Naive thymus-derived CD8-positive, alpha-beta T cell (primary cell): ENCODE measurements at places on chromosomes 12 and 14.

DNA sequence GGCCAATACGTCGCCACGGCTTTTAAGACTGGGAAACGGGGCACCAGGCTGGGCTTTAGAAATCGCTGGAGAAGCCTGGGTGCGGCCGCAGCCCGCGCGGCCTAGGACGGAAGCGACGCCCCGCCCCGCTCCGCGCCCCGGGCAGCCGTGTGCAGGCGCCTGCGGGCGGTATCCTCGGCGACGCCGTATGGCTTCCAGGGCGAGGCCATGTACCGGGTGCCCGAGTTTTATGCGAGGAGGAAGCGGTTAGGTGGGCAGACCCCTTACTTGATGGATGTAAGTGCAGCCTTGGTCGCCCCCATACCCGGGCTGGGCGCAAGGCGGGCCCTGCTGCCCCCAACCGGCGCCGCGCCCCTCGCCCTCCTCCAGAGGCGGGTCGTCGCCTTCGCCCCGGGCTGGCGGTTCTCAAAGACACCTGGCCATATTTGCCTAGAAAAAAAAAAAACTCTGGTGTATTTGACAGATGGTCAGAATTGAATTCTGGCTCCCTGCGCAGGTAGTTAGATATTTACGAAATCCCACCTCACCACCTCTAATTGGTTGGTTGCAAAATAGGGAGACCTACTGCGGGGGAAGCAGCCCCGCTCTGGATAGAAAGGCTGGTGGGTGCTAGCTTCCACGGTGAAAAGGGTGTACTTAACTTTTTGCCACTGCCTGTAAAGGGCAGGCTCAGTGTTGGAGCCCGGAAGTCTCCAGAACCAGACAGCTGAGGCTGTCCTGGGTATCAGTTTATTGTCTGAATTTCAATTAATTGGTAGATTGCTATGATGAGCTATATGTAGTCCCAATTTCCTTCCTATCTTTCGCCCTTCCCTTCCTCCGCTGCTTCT, at the start of gene PPP1R36:
Gene PPP1R36 (plus strand): TSS at position 171 of the 830 bp plus-strand sequence. CDS start 37 bp downstream, at position 208.
- peak; percentile 17 for DNase-seq

DNA sequence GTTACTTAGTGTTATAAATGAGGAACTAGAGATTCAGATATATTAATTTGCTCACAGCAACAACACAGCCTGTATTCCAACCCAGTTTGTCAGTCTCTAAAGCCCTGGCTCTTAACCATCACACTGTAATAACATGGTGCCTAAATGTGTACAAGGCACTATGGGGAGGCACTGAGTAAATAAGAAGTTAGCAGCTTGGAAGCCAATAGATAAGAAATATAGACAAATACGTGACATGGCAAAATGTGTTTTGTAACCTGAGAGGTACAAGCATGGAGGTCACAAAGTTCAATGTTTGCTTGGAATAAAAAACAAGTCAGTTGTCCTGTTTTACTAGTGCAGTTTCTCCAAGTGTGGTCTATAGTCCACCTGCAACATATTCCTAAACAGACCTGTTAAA, 16.3 kb upstream of the SLCO1A2 start:
- no peak for DNase-seq

DNA sequence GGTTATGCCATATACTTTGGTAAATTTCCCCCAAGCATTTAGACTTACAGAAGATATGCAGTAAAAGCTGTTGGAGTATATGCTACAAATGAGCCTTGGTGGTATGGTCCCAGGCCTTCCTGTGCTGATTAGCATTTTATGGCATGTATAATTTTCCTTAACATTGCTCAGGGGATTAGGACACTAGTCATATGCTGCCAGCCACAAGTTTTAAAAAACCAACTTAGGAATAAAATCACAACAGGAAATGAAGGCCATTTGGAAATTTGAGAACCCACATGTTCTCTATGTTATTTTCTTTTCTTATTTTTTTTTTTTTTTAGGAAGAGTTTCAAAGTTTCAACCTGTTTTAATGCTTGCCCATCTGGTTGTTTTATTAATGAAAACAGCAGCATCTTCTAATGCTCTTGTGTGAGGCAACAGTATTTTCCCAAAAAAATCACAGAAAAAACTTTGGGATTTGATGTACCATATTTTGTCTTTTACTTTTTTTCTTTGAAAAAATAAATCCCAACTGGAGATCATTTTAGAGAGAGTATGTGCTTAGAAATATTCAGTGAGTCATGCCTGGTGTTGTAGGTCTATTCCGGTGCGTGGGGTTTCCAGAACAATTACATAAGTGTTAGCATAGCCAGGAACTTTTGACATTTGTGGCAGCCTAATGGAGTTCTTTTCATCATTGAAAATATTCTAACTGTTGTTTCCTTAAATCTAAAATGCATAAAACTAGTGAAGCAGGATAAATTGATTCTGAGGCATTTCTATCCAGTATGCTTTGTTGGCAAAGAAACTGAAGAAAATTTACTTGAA, 21.7 kb upstream of the DUSP6 start:
- DNase-seq, result no peak

DNA sequence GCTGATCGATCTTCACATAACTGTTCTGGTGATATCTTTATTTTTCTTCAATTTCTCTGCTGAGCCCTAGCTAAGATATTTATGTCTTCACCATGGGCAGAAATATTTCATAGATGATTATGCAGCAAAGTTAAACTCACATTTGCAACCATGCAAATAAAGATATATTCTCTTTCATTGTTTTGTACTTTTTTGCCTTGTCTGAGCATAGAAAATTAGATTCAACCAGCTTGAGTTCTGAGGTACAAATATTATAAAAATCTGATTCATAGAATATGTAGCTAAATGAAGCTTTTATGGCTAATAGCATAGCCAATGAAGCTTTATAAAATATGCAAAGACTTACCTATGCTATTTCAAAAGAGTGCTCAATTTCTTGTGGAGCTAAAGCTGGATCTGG, at the start of gene TAS2R13:
Gene TAS2R13 (minus strand): TSS at position 101 of the 400 bp plus-strand sequence. CDS start 264 bp downstream, outside the sequence.
- DNase-seq, result no peak

GRCh38 chr14:93538413-93538812, 107.7 kb downstream of the UNC79 start:
- no peak for DNase-seq

GRCh38 chr12:50162230-50162629, 4.9 kb downstream of the CERS5 start:
- no peak for DNase-seq

- no peak for DNase-seq
These were observed 305.0 kb downstream of the NELL2 start for GRCh38 chr12:44571006-44571550.

DNA sequence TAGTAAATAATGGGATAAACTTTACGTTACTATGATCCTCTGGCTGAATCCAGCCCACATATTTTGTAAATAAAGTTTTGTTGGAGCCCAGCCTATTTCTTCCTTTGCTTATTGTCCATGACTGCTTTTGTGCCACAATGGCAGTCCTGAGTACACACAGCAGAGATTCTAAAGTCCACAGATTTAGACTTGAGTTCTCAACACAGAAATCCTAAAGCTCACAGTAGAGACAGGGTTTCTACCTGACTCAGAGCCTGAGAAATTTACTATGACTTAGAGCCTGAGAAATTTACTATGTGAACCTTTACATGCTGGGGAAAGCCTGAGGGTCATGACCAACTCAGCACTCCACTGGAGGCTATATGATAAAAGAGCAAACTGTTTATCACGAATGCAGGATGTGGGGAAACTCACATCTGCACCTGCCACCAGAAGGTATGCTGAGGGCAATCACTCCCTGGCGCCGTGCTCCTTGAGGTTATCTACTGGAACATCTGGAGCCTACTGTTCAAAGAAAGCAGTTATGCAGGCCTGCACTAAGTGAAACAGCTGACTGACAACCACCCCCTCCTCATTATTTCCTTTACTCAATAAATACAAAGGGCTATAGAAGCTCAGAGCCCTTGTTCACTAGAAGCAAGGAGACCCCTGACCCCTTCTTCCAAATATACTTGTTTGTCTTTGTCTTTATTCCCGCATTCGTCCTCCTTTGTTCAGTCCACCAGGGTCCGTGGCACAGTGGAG, 52.6 kb upstream of the BICD1 start:
- no peak for DNase-seq

DNA sequence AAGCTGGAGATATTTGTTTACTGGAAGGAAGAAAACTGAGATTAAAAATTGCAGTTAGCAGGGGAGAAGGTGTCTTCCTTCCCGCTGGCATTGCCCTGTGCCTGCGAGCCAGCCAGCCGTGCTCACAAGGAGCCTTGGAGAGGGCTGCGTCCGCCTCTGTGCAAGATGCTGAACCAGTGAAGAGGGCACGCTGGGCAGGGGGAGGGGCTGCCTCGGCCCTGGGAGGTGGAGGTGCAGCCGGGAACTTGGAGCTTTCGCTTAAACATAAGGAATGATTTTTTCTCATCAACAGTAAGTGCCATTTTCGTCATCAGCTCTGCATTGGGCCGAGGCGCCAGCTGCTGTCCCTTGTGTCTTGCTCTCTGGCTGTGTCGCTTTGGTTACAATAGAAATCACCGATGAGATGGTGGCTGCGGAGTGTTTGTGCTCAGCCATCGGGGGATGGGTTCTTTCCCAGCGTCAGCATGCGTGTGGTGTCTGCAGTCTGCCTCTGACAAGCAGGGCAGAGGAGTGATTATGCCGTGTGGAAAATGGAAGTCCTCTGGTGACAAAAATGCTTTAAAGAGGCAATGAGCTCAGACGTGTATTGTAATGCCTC, 97.3 kb downstream of the ESR2 start:
- DNase-seq, result no peak

- DNase-seq, result no peak
These were observed 15.7 kb downstream of the DNAL1 start for GRCh38 chr14:73660511-73660910.

DNA sequence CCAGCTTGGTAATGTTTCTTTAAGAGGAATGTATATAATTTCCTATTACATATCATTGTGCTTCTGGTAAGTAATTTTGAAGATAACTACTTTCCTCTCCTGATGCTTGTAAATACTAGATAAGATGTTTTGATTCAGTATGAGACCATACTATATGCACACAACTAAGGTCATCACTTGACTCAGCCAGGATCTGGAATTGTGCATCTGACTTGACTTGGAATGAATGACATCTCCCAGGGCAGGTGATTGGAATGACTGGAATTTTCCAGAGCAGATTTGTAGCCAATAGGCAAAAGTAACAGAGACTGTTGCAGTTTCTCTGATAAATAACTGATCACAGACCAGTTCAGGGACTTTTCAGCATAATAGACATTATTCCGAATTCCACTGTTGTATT, 11.1 kb downstream of the BEST3 start:
- DNase-seq, result no peak

GRCh38 chr14:61229475-61229888, 51.7 kb downstream of the TMEM30B start:
- DNase-seq, result no peak

GRCh38 chr14:92768795-92769194, 20.4 kb upstream of the LGMN start:
- DNase-seq, result no peak

- no peak for DNase-seq
These were observed 6.7 kb downstream of the DDX47 start for GRCh38 chr12:12819752-12820311.

- DNase-seq, result no peak
These were observed 13.4 kb downstream of the BTBD6 start for GRCh38 chr14:105261781-105262180.

DNA sequence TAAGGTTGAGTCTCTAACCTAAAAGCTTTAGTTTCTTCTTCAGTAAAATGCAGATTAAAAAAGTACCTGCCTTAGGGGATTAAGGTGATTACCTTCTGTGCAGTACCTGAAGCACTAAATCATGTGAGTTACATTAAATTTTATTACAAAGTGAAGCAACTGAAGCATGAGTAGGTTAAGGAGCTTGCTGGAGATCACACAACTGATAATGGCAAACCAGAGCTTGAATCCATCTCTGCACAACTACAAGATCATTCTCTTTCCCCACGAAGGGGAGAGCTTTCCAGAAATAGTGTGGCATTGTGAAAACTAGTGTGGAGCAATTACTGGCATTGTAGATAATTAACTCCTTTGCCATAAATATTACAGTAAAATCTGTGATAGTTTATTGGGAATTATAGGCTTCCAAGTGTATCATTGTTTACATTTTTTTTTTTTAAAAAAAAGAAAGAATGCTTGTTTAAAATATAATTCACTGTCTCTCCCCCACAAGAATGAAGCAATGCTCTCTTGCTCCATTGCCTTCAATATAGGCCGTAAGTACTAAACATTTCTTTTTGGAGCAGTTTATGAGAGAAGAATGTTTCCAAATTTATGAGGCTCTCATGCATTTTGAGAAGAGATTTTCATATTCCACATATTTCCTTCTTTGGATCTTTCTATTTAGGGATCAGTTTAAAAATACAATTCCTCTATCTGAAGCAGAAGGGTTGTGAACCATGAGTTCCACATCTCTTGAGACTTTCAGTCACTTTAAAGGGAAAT, 20.5 kb downstream of the SLC38A2 start:
- no peak for DNase-seq

- DNase-seq, result no peak
These were observed 231.2 kb downstream of the PDZRN4 start for GRCh38 chr12:41419131-41419893.

GRCh38 chr12:65670775-65671174, 153.5 kb upstream of the HMGA2 start:
- no peak for DNase-seq

DNA sequence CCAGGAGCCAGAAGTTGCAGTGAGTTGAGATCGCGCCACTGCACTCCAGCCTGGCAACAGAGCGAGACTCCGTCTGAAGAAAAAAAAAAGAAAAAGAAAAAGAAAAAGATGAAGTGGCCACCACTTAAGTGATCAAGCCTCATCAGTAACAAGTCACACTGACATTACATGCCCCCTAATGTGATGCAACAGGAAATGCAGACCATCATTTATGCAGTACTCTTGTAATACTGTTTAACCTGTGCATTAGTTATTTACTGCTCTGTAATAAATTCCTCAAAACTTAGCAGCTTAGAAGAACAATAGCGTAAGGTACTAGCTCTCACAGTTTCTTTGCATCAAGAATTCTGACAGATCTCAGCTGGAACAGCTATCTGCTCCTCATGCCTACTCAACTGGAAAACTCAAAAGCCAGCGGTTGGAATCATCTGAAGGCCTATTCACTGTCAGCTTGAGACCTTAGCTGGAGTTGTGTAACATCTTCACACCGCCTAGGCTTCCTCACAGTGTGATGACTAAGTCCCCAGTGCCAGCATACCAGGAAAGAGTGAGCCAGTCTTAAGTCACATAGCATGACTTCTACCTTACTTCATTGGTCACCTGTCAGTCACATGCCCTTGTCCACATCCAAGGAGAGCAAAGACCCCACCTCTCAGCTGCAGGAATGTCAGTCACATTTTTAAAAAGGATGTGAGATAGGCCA, 31.5 kb downstream of the EPS8 start:
- DNase-seq, result no peak

- no peak for DNase-seq
These were observed 4.3 kb downstream of the INF2 start for GRCh38 chr14:104693482-104694431.

DNA sequence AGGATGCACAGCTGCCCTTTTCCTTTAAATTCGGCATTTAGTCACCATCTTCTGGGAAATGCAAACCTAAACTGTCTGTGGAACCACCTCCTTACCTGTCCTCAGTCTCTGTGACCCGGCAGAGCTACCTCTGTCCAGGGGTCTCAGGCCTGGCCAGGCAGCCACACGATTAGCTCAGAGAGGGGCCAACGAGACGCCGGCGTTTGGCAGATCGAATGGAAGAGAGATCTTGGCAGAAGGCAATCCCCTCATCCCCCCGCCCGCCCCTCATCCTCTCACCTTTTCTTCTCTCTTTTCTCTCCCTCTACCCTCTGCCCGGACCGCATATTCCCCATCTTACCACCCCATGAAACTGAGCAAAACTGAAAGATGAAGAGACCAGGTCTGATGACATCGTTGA, 101.0 kb downstream of the PIWIL1 start:
- DNase-seq, result no peak

- DNase-seq, result no peak
These were observed 9.8 kb upstream of the UBE2N start for GRCh38 chr12:93451423-93452158.

GRCh38 chr12:91986084-91986483, 159.6 kb downstream of the BTG1 start:
- no peak for DNase-seq
